ENCODE measurements at places on chromosomes 1 and 21. TPM values are rescaled to one million over a fixed set of nuclear protein-coding genes. Genes with fewer than 3 reads are reported as not detected.

GRCh38 chr21:31354604-31355443, 10.8 kb upstream of the TIAM1 start:
- peak; percentile 90 for DNase-seq

- no peak for DNase-seq
These were observed 87.8 kb downstream of the DNM3 start for GRCh38 chr1:171929121-171929520.

GRCh38 chr1:233421293-233421692, 93.8 kb downstream of the MAP3K21 start:
- no peak for DNase-seq

DNA sequence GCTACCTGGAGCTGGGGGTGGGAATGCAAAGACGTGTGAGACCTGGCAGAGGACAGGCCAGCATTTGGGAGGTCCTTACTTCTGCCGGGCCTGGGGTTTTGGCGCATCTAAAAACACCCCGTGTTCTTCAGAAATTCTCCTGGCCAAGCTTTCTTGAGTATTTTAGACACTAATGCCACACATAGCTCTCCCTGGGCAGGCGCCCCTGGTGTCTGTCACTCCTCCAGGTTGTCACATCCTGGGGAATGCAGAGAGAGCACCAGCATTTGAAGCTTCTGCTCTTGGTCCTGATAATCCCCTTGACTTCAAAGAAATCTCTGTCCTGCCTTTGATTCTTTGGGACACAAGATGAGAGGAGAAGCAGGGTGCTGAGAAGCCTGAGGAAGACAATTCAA, 6.0 kb downstream of the CAPN9 start:
- DNase-seq = no peak

GRCh38 chr1:88421997-88422396, 262.1 kb upstream of the PKN2 start:
- no peak for DNase-seq

DNA sequence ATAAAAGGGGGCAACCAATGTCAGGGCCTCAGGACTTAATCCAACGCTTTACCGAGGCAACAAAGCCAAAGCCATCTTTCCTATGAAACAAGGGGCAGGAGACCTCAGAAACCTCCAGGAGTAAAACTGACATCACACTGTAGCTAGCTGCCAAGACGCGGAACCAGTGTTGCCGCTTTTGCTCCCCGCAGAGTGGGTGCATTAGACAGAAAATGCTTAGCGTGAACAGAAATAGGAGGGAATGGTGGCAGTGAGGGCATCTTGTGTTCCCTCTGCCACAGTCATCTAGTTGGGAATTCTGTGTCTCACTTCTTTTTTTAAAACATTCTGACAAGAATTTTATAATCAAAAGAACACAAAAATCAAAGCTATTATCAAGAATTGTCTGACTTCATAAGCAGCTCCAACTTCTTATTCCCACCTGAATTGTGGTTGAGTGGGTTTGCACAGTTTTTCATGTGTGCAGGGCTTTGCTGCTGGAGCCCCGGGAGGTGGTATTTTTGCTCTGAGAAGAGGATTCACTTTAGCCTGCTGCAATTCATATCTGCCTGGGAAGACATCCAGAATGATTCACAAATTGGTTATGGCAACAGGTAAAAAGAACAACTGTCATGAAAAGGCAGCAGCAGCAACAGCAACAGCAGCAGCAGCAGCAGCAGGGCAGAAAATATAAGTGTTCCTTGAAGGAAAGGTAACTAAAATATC, 82.2 kb upstream of the DIRAS3 start:
- no peak for DNase-seq

MMP23B gene
- total RNA-seq = 0.24 TPM

S100B gene
- total RNA-seq = 31.8 TPM
